ENCODE measurements at places on chromosomes 2 and 18.

- peaks cover 8% of the 10 kb centered on the region for H3K4me1 ChIP-seq
- no peak for DNase-seq
- H3K4me3 ChIP-seq, result no peak overlapping the region
- peaks cover 14% of the 10 kb centered on the region for H3K36me3 ChIP-seq
- H3K27me3 ChIP-seq, result no peaks in the 10 kb centered on the region
- no peak overlapping the region for H3K27ac ChIP-seq
Observed at GRCh38 chr2:207860685-207861084, 91.0 kb upstream of the FZD5 start.

GRCh38 chr2:96116879-96117533 lies 635 bp upstream of the ADRA2B start:
- peak; percentile 82 for DNase-seq
- peaks cover 46% of the 10 kb centered on the region for H3K27me3 ChIP-seq
- peak overlapping the region; percentile 88 for H3K4me3 ChIP-seq
- no peaks in the 10 kb centered on the region for H3K36me3 ChIP-seq

GRCh38 chr18:63617049-63617914 lies 26.8 kb downstream of the SERPINB4 start:
- H3K4me3 ChIP-seq, result no peak overlapping the region
- no peaks in the 10 kb centered on the region for H3K36me3 ChIP-seq
- H3K4me1 ChIP-seq, result no peaks in the 10 kb centered on the region
- H3K27me3 ChIP-seq, result no peaks in the 10 kb centered on the region
- peak overlapping the region; percentile 1 for H3K27ac ChIP-seq

DNA sequence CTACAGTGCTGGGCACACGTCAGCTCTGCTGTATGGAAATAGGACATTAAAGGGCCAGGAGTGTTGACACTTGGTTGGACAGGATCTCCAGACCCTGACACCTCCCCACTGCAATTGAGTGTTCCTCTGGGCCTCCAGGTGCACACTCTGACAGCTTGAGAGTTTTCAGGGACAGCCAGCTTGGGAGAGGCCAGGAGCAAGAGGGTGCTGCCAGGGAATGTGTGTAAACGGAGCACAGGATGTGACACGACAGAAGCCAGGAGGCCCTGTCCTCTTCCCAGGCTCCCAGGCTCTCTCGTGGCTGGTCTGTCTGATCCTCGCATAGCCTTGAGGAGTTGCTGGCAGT lies 318.1 kb upstream of the HS6ST1 start:
- no peaks in the 10 kb centered on the region for H3K36me3 ChIP-seq
- DNase-seq, result peak; percentile 42
- peaks cover 10% of the 10 kb centered on the region for H3K27me3 ChIP-seq
- H3K4me3 ChIP-seq, result no peak overlapping the region

GRCh38 chr2:188765522-188766470 lies 208.4 kb upstream of the COL3A1 start:
- peaks cover 5% of the 10 kb centered on the region for H3K4me1 ChIP-seq
- no peak overlapping the region for H3K4me3 ChIP-seq
- H3K27me3 ChIP-seq, result no peaks in the 10 kb centered on the region

All from type B pancreatic cell (in vitro differentiated cells).